ENCODE measurements at places on chromosomes 12 and 14.

- no peak for DNase-seq
These were observed 28.8 kb downstream of the KRT80 start for GRCh38 chr12:52162981-52163380.

DNA sequence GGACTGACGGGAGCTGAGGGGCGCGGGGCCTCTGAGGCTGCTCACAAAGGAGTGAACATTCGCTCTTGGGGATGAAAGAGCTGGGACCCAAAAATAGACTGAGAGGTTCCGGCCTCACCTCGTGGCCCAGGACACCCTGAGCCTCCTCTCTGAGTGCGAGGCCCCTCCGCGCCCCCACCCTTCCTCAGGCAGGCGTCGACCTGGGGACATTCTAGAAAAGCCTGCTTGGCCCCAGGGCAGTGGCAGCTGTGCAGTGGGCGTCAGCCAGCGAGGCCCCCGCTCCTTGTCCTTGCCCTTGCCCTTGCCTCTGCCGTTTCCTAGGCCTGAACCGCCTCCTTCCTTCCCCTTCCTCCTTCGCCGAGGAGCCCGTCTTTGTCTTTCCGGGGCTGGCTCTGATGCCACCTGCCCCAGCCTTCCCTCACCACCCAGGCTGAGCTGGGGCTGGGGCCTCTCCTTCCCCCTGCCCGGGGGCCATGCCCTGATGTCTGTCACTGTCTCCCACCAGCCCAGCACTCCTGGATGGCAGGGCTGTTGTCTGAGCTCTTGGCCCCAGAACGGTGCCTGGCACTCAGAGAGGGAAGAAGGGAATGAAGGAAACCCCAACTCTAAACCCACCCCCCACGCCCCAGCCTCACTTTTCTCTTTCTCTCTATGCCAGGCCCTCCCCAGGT is 208.2 kb upstream of the RTL1 start:
- no peak for DNase-seq

DNA sequence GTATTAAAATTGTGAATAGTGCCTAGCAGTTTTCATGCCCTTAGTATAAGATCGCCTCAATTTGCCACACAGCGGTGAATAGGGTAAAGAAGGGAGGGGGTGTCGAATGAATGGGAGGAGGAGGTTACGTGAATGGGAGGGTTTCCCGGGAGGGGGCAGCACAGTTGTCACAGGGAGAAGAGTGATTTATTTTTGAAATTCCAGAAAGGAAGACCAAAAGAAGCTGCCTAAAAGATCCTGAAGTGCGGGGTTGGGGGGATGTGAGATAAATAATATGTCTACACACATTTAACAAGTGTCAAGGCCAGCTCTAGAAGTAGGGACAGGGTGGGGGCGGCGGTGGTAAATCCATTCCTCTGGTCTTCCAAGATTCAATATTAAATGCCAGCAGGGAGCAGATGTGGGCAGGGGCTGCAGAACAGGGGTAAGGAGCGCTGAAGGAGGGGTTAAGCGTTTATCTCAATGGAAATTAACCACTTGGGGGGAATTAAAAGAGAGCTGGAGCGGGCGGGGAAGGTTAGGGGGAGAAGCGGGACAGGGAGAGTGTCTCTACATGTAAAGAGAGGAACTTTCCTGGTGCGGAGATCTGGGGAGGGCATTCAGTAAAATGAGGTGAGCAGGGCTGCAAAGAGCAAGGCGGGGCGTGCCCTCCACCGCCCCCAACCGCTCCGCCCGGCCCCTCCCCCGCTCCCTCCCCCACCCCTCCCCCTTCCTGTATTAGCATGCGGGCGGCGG is 867 bp downstream of the C12orf42 start:
- DNase-seq = peak; percentile 57

- DNase-seq = no peak
These were observed 673 bp upstream of the TTC9 start for GRCh38 chr14:70640938-70641547.

DNA sequence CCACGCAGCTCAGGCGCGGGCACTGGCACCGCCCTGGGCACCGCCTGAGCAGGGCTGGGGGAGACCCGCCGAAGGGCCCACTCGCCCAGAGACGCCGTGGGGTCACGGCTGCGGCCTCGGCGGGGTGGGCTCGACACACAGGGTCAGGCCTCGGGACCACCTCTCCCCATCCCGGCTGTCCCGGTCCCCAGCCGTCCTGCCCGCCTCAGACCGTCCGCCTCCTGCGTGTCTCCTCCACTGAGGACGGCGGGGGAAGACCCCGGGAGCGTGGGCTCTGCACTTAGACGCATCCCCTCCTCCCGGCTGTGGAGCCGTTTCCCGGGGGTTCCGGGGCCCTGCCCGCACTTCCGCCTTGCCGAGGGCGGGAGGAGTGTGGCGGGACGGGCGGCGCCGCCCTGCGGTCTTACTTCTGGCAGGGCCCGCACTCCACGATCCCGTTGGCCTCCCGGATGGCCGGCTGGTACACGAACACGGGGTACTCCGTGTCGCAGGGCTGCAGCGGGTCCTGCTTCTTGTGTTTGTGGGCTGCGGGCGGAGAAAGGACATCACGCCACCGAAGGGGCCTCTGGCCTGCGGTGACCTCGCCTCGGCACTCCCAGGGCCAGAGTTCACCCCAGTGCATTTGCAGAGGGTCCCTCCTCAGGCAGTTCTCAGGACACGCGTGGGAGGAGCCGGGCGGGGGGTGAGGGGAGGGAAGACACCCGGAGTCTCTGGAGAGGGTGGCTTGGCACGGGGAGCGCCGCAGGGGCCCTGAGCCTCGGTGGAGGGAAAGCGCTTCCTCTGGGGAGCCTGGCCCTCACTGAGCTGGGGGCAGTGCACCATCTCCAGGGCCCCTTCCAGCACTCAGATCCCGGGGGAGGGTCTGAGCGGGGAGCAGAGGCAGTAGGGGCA is 23.1 kb upstream of the LRTM2 start:
- DNase-seq = no peak

DNA sequence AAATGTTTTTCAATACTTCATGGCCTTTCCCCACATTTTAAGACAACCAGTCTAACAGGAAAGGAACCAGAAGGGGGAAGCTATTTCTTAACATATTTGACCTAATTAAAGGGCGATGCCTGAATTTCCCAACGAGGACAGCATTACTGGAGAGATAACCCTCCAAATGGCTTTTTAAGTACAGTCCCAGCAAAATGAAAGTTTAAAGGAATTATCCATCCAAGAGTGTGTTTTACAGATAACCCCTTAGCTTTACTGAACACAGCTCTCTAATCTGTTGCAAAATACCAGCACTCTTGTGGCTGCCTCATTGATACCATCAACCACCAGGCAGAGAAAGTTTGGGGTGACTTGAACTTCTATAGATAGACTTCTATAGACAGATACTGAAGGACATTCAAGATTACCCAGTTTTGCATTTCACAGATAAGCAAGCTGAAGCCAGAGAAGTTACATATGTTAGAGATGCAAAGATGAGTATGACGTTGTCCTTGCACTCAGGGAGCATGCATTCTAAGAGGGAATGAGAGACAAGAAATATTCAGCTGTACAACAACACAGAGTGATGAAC is 41.3 kb upstream of the DUSP6 start:
- no peak for DNase-seq

DNA sequence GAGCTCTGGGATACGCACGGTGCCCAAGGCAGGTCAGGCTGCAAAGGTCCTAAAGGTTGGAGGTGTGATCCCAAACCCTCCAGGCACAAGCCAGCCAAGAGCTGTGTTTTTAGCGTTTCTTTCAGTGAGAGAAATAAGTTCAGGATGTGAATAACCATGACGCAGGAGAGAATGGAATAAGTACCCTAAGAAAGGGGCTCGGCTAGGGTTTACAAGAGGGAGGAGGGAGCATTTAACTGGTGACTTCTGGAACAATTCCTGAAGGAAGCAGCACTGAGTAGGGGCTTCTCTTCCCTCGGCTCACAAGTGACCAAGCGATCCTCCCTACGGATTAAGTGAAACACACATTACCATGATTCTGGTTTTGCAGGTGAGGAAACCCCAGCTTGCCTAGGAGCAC is 29.4 kb downstream of the SSH1 start:
- DNase-seq = no peak

DNA sequence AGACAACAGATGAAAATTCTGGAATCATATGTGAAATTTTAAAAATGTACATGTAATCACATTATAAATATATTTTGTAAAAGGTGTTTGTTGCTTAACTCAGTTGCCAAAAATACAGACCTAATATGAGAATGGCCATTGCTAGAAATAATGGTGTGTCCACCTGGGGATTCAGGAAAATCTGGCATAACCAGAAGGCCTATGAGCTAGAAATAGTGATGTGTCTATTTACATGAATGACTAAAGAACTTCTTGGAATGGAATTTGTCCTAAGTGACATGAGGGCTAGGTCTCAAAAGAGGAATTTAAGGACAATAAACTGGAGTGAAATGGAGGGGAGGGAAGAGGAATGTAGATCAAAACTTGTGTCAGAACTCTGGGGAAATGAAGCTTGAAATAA is 126.4 kb downstream of the PTPRR start:
- no peak for DNase-seq

GRCh38 chr14:50533806-50534205 is 1.4 kb upstream of the MAP4K5 start:
- DNase-seq = no peak
